ENCODE measurements at places on chromosomes 6 and 20.

GRCh38 chr6:111646942-111647341, 41.3 kb upstream of the TRAF3IP2 start:
- peaks cover 19% of the 10 kb centered on the region for H3K4me1 ChIP-seq
- DNase-seq, result no peak
- H3K27me3 ChIP-seq, result no peaks in the 10 kb centered on the region
- H3K27ac ChIP-seq, result peak overlapping the region; percentile 56
- no peak overlapping the region for H3K4me3 ChIP-seq

DNA sequence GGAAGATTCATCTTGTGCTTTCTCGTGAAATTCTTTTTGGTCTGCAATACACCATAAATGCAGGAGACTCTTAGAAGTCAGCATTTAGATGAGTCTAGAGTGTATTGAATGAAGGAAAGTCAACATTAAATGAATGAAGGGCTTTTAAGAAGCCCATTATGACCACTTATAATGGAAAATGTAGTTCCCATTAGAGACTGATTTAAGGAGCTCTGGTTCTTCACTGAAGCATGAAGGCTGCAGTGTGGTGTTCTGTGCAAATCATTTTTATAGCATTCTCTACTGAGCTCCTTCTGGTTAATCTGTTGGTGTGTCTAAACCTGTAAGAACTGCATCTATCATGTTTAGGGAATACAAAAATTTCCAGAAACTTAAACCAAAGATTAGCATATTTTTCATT, 19.7 kb downstream of the NCOA7 start:
- no peaks in the 10 kb centered on the region for H3K36me3 ChIP-seq
- no peaks in the 10 kb centered on the region for H3K27me3 ChIP-seq
- no peak overlapping the region for H3K4me3 ChIP-seq
- peaks cover 50% of the 10 kb centered on the region for H3K4me1 ChIP-seq
- H3K27ac ChIP-seq, result no peak overlapping the region

DNA sequence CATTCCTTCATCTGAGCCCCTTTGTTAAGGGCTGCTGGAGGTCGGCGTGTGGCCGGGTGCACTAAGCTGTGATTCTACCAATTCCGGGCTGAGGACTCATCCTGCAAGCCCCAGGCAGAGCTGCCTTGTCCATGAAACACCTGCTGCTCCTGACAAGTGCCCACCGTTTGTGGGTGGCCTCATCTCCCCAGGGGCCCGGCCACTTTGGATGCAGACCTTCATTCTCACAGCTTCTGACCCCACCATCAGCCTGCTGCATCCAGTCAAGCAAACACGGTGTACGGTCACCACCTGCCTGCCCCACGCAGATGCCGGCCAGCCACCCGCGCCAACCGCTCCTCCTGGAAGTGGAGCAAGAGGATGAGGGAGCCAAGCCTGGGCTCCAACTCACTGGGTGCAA, 382.7 kb downstream of the THBS2 start:
- no peaks in the 10 kb centered on the region for H3K36me3 ChIP-seq
- H3K4me1 ChIP-seq, result no peaks in the 10 kb centered on the region
- no peak overlapping the region for H3K27ac ChIP-seq

GRCh38 chr6:125294925-125295324, 6.8 kb downstream of the HDDC2 start:
- H3K27me3 ChIP-seq, result no peaks in the 10 kb centered on the region
- DNase-seq, result no peak

- no peak overlapping the region for H3K4me3 ChIP-seq
- H3K36me3 ChIP-seq, result peaks cover 36% of the 10 kb centered on the region
- no peaks in the 10 kb centered on the region for H3K4me1 ChIP-seq
- no peaks in the 10 kb centered on the region for H3K27me3 ChIP-seq
These were observed 153.0 kb downstream of the UTRN start for GRCh38 chr6:144438103-144438502.

DNA sequence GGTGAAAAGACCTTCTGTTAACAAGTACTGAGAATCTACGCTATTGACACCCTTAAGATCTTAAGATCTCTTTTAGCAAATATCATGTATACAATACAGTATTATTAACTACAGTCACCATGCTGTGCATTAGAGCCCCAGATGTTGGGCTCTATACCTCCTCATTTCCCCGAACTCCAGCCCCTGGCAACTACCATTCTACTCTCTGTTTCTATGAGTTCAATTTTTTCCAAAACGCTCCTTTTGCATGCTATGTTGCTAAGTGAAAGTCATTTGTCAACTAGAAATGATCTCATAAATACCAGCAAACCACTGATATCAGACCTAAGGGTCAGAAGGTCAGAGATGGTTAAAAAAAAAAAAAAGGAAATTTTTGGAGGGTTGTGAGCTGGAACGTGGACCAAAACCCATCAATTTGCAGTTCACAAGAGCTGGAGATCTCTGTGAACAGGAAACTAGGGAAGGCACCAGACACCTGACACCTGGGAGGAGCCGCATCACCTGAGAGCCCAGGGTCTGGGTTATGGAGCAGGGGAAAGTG, 122.0 kb upstream of the KCNK16 start:
- H3K36me3 ChIP-seq, result no peaks in the 10 kb centered on the region
- no peak for DNase-seq
- no peaks in the 10 kb centered on the region for H3K27me3 ChIP-seq
- no peak overlapping the region for H3K4me3 ChIP-seq

DNA sequence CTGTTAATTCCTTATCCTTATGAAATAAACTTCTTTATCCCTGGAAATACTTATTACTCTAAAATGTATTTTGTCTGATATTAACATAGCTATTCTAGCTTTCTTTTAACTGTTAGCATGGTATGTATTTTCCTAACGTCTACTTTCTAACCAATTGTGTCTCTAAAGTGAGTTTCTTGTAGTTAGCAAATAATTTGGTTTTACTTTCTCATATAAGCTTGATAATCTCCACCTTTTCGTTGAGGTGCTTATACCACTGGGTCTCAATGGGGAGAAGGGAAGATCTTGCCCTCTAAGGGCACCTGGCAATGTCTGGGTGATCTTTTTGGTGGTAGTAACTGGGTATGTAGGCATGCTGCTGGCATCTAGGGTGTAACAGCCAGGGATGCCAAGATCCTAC, 25.7 kb downstream of the ZNF334 start:
- no peak overlapping the region for H3K4me3 ChIP-seq
- no peaks in the 10 kb centered on the region for H3K27me3 ChIP-seq
- no peak overlapping the region for H3K27ac ChIP-seq
- no peaks in the 10 kb centered on the region for H3K4me1 ChIP-seq
- no peaks in the 10 kb centered on the region for H3K36me3 ChIP-seq

GRCh38 chr20:2693286-2694007, 867 bp downstream of the EBF4 start:
- DNase-seq, result no peak
- peak overlapping the region; percentile 61 for H3K4me3 ChIP-seq
- no peaks in the 10 kb centered on the region for H3K27me3 ChIP-seq
- H3K4me1 ChIP-seq, result peaks cover 14% of the 10 kb centered on the region
- H3K27ac ChIP-seq, result peak overlapping the region; percentile 88
- H3K36me3 ChIP-seq, result no peaks in the 10 kb centered on the region

- peaks cover 22% of the 10 kb centered on the region for H3K4me1 ChIP-seq
- H3K27ac ChIP-seq, result no peak overlapping the region
- no peak overlapping the region for H3K4me3 ChIP-seq
- no peak for DNase-seq
- no peaks in the 10 kb centered on the region for H3K27me3 ChIP-seq
These were observed 34.0 kb upstream of the FAM83C start for GRCh38 chr20:35326021-35326739.

DNA sequence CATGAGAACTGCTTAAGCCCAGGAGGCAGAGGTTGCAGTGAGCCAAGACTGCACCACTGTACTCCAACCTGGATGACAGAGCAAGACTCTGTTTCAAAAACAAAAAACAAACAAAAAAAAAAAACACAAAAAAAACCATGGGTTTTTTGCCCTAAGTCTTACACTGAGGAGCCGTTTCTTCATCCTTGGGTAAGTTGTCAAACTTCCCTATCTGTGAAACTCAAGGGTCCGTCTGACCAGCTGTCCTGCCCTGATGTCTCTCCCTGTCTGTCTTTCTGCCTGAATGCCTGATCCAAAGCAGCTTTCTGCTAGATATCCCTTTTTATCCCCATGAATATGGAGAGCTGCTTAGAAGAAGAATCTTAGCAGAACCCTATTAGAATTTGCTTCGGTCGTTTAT, 41.3 kb upstream of the CLDN20 start:
- H3K4me3 ChIP-seq, result no peak overlapping the region
- H3K27me3 ChIP-seq, result no peaks in the 10 kb centered on the region
- no peak for DNase-seq

DNA sequence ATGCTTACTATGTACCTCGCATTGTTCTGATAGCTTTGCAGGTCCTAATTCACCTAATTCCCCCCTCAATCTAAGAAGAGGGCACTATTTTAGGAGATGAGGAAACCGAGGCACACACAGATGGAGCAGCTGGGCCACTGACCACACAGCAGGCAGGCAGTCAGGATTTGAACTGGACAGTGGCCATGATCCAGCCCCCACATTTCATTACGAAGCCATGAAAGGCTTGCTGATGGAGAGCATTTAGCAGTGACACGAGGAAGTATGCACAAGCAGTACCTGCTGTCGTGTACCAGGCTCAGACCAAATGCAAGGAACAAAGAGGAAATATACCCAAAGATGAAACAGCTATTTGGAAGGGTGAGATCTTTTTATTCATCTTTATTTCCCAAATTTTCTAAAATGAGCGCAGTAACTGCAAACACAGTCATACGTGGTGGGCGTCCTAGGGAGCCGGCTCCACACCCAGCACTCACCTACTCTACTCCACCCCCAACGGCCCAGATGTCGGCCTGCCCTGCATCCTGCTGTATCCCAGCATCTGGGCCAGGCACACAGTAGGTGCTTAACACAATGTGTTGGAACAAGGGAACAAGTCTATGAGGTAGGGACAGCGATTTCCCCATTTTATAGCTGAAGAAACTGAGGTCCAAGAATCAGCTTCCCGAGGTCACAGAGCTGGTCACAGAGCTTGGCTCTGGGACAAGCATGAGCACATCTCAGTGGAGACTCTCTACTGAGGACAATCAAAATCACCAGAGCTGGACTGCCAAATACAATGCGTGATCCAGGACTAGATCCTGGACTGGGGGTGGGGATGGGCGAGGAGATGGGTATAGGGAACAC, 15.0 kb downstream of the PREX1 start:
- no peaks in the 10 kb centered on the region for H3K36me3 ChIP-seq
- DNase-seq, result no peak
- no peaks in the 10 kb centered on the region for H3K4me1 ChIP-seq
- no peaks in the 10 kb centered on the region for H3K27me3 ChIP-seq
- no peak overlapping the region for H3K27ac ChIP-seq
- no peak overlapping the region for H3K4me3 ChIP-seq

DNA sequence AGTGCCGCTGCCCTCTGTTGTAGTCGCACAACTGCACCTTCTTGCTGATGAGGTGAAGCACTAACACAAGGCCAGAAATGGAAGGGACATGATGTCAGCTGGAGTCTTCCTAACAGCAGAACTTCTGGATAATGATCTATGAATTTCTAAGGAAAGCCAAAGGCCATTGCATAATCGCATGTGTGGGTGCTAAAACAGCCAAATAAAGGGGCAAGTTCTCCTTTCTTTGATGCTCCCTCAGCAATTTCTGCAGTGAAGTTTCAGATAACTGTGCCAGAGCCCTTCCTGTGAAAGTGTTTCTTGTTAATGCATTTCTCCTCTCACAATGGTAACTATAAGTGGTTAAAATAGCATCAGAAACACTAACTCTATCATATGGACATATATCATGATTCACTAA, 8.0 kb upstream of the F13A1 start:
- no peak for DNase-seq
- H3K4me1 ChIP-seq, result no peaks in the 10 kb centered on the region

- H3K27me3 ChIP-seq, result no peaks in the 10 kb centered on the region
- H3K4me3 ChIP-seq, result no peak overlapping the region
- H3K27ac ChIP-seq, result no peak overlapping the region
- no peaks in the 10 kb centered on the region for H3K4me1 ChIP-seq
- no peaks in the 10 kb centered on the region for H3K36me3 ChIP-seq
These were observed 203.9 kb downstream of the PHF3 start for GRCh38 chr6:63839485-63839884.

DNA sequence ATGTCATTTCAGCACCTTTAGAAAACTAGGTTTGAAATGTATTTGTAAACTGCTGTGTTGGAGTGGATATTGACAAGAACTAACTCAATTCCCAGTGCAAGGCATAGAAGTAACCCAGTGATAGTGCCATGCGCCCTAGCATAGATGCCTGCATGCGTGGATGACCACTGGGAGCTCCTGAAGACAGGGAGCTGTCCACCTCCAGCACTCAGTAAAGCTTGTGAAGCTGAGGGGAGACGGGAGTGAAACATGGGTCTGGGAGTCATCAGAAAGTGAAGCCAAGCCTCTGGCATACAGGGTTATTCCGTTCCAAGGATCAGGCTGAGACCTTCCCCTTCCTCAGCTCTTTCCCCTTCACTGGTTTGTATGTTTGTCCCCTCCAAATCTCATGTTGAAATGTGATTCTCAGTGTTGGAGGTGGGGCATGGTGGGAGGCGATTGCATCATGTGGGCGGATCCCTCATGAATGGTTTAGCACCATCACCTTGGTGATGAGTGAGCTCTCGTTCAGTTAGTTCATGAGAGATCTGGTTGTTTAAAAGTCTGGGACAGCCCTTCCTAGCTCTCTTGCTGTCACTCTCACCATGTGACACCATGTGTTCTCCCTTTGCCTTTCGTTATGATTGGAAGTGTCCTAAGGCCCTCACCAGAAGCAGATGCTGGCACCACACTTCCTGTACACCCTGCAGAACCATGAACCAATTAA, 146.5 kb upstream of the FERMT1 start:
- no peaks in the 10 kb centered on the region for H3K27me3 ChIP-seq
- H3K4me3 ChIP-seq, result no peak overlapping the region
- H3K4me1 ChIP-seq, result no peaks in the 10 kb centered on the region
- H3K27ac ChIP-seq, result no peak overlapping the region
- no peak for DNase-seq

- DNase-seq, result no peak
- H3K27me3 ChIP-seq, result no peaks in the 10 kb centered on the region
- H3K4me3 ChIP-seq, result no peak overlapping the region
- no peaks in the 10 kb centered on the region for H3K36me3 ChIP-seq
- no peaks in the 10 kb centered on the region for H3K4me1 ChIP-seq
- H3K27ac ChIP-seq, result peak overlapping the region; percentile 49
These were observed 16.2 kb upstream of the CLDN20 start for GRCh38 chr6:155247618-155248007.

DNA sequence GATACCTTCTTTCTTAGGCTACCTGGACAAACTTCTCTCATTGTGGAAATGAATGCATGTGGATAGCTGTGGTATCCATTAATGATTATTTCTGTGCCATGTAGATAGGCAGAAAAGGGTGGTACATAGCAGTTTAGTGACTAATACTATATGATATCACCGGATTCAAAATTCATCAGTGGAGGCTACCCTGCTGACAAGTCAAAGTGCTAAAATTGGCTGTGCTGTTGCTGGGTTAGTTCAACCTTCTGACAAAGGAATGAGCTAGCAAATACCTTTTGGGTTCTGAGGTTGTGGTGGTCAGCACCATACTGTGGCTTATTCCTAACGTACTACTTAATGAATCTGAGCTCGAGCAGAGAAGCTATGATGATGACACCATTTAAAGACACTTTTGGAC, 109.1 kb downstream of the TFAP2B start:
- no peak for DNase-seq
- H3K27ac ChIP-seq, result no peak overlapping the region
- H3K4me1 ChIP-seq, result peaks cover 6% of the 10 kb centered on the region
- no peak overlapping the region for H3K4me3 ChIP-seq

GRCh38 chr20:25544311-25544710, 41.0 kb downstream of the NINL start:
- no peak for DNase-seq
- H3K4me1 ChIP-seq, result peaks cover 85% of the 10 kb centered on the region
- no peaks in the 10 kb centered on the region for H3K36me3 ChIP-seq
- no peaks in the 10 kb centered on the region for H3K27me3 ChIP-seq
- no peak overlapping the region for H3K27ac ChIP-seq

- peaks cover 16% of the 10 kb centered on the region for H3K4me1 ChIP-seq
- peaks cover 14% of the 10 kb centered on the region for H3K27me3 ChIP-seq
- no peak overlapping the region for H3K27ac ChIP-seq
These were observed 32.3 kb downstream of the NCR2 start for GRCh38 chr6:41367700-41368099.
